ENCODE measurements at places on chromosomes 5 and 9.

GRCh38 chr5:109911731-109912130, 222.0 kb downstream of the MAN2A1 start:
- no peak for DNase-seq

DNA sequence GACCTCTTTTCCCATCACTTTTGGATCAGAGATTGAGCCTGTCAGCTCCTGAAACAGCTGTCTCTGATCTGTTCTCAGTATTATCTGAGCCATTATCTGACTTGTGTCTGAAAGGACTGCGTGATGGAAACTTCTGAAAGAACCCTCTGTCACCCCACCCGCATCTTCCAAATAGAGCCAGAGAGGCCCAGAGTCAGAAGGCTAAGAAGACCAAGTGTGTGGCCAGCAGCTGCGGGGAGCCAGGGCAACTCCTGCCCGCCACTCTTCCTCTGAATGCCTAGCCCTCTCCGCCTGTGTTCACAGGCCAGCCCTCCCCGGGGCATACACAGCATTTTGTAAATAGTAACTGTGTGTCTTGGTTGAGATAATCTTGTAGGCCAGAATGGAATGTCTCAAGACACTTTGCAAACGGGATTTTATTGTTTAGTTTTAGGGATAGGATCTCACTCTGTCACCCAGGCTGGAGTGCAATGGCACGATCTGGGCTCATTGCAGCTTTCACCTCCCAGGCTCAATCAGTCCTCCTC, 92.7 kb downstream of the AOPEP start:
- no peak for DNase-seq

DNA sequence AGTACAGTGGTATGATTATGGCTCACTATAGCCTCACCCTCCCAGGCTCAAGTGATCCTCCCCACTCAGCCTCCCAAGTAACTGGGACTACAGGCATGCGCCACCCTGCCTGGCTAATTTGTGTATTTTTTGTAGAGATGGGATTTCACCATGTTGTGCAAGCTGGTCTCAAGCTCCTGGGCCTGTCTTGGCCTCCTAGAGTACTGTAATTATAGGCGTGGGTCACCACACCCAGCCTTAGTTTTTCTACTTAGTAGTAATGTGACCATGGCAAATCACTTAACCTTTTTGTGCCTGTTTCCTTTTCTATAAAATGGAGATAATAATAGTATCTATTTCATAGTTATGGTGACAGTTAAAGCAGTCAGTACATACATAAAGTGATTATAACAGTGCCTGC, 22.2 kb downstream of the GLE1 start:
- DNase-seq: no peak

GRCh38 chr9:127833555-127833954, 20.9 kb downstream of the ENG start:
- no peak for DNase-seq

Data from GOT3 (cell line).